Hepatic stellate cell (primary cell): ENCODE measurements at places on chromosomes 16 and 17.

GRCh38 chr16:68342620-68343019 is 31.8 kb downstream of the PRMT7 start:
- DNase-seq: no peak

DNA sequence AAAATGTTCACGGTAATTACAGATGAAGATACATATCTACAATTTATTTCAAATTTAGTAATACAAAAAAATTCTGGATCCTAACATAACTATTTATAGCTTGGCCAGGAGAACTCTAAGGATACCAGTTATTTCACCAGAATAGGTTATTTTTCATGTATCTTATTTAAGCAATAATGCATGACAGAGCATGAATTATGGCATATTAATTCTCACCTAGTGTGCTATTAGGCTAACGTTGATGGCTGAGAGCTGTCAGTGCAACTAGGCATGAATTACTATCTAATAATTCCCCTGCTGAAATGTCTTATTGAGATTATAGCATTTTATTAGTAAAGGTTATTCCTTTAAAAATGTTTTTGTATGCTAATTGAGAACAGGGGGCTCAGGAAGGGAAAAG is 44.5 kb downstream of the SALL1 start:
- DNase-seq: no peak

DNA sequence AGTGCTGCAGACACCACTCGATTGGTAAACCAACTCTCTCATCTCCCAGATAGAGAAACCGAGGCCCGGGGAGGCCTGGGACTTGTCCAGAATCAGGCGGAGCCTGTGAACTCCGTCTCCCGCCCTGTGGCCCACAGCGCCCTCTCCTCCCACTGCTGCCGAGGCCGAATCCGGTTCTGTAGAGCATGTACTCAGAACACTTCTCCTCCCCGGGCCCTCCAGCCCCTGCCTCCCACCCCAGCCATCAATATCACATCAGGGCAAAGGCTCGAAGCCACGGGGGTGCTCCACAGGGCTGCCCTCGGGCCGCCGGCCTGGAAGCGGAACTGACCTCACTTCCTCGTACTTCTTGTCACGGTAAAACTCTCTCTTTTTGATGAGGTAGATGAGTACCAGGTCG is 13.0 kb downstream of the EMC6 start:
- no peak for DNase-seq

- no peak for DNase-seq
Observed at GRCh38 chr16:62194828-62195227, 158.6 kb upstream of the CDH8 start.

DNA sequence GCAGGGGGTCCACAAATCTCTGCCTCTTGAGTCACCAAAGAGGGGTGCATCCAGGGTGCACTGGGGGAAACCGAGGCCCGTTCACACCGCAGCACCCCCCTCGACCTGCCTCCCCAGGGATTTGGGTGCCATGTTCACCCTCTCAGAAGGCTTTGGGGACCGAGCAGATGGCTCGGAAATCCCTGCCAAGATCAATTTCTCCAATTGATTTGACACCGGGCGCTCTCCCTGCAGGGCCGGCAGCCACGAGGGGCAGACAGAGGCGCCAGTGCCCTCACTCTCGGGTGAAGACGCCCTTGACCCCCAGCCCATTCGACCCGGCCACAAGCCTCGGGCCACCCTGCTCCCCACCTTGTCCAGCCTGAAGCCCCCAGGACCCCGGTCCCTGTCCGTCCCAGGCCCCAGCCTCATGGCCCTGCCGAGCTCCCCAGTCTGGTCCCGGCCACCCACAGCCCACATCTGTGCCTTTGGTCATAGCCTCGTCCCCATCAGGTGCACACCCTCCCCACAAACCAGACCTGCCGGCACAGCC is 9.3 kb downstream of the SSTR5 start:
- no peak for DNase-seq

- no peak for DNase-seq
Observed at GRCh38 chr17:75876190-75876937, 2.0 kb downstream of the TRIM47 start.

DNA sequence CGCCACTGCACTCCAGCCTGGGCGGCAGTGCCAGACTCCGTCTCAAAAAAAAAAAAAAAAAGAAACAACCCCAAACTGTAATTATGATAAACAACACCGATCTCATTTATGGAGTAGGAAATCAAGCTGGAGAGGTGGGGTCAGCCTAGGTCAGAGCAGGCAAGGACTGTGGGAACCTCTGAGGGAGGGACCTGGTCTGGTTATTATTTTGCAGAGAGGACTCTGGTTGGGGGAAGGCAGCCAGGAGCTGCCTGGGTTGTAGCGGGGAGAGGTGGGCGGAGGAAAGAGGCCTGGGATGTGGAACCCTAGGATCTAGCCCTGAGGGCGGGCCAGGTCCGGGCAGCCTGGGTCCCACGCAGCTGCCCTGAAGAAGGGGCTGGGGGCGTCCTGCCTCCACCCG is 10.9 kb upstream of the HS3ST6 start:
- no peak for DNase-seq

DNA sequence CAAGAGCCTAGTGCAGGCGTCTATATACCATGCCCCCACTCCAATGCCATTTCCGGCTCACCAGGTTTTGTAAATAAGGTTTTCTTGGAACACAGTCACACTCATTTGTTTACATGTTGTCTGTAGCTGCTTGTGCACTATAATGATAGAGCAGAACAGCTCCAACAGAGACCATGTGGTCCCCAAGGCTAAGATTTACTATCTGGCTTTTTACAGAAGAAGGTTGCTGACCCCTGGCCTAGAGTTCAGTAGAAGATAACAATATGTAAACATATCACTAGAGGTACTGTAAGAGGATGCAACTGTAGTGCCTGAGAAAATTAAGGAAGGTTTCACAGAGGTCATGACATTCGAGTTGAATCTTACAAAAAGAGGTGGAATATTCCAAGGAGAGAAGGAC is 66.3 kb downstream of the CACNG1 start:
- DNase-seq: no peak

GRCh38 chr17:50785946-50786570 is 18.7 kb upstream of the ANKRD40CL start:
- DNase-seq: peak; percentile 42

GRCh38 chr17:27489045-27489715 is 32.9 kb downstream of the KSR1 start:
- DNase-seq: peak; percentile 59

DNA sequence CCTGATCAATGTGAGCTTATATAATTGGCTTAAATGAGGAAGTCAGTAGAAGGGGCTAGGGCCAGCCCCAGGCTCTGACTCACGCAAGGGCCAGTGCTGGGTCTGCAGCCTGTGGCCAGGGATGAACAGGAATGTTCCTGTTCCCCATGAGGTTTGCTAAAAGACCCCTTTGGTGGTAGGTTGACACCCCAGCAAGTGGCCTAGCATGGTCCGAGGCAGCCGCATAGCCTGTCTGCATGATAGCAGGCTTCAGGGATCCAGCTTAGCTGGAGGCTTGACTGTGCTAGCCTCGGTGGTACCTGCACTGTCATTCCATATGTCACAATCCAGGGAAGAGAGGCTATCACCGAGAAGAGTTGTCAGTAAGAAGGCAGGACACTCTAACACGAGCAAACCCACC is 23.5 kb downstream of the TRIM25 start:
- DNase-seq: no peak

DNA sequence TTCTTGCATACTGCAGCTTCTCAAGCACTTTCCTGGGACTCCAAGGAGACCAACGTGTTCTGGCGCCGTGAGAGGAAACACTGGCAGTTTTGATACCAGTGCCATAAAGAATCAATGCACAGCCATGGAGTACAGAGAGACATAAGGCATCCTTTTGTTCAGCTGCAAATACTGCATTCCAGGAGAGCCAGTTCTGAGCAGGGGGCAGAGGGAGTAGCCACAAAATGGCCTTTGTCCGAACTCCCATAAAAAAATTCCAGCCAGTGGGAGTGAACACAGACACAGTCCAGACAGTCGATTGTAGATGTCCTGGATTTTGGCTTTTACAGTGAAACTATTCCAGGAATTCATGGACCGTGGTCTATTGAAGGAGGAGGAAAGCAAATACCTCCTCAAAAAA is 36.2 kb upstream of the TEKT3 start:
- DNase-seq: peak; percentile 65

DNA sequence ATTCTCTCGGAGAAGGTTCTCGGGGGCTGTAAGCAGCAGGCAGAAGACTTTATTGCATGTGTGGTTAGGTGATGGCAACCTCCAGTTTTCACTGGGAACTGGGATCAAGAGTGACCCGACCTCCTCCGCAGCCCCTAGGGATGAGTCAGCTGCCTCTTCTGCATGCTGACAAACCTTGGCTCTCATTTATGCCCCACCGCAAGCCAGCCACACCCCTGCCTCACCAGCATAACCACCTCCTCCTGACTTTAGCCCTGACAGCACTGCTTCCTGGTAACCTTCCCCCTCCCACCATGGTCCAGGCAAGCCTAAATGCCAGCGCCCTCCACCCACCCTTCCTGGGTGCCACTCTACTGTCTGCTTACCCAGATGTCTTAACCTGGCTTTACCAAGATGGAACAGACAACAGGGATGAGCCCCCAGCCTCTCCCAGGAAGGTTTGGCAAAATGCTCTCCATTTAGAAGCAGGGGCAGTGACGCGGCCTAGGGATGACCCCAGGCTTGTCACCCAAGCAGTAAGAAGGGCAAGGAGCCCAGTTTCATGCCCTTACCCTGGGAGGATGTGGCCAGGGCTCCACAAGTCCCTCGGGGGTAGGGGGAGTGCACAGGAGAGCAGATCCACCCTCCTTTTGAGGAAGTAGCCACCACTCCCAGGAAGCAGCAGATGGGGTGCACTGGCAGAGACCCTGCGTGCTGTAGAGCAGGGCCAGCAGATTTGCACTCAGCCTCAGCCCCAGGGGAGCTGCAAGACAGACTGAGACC is 73.5 kb downstream of the GOSR1 start:
- DNase-seq: peak; percentile 31

DNA sequence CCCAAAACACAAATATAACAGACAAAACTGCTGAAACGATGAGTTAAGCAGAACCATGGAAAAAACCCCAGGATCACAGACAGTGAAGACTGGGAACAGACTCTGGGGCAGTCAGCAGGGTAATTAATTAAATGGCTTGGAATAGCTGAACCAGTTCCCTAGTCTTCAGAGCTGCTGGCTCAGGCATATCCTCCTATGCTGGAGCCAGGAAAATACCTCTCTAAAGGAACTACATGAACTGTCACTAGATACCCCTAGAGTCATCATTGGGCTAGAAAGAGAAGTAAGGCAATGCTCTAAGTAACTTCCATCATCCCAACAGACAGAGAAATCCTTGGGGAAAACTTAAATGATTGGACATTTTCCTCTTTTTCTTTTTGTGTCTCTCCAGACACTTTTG is 113.0 kb downstream of the STXBP4 start:
- DNase-seq: no peak

- DNase-seq: no peak
Observed at GRCh38 chr17:36066365-36066985, 2.4 kb downstream of the CCL18 start.

- DNase-seq: no peak
Observed at GRCh38 chr17:3882276-3882675, 10.6 kb downstream of the CAMKK1 start.

DNA sequence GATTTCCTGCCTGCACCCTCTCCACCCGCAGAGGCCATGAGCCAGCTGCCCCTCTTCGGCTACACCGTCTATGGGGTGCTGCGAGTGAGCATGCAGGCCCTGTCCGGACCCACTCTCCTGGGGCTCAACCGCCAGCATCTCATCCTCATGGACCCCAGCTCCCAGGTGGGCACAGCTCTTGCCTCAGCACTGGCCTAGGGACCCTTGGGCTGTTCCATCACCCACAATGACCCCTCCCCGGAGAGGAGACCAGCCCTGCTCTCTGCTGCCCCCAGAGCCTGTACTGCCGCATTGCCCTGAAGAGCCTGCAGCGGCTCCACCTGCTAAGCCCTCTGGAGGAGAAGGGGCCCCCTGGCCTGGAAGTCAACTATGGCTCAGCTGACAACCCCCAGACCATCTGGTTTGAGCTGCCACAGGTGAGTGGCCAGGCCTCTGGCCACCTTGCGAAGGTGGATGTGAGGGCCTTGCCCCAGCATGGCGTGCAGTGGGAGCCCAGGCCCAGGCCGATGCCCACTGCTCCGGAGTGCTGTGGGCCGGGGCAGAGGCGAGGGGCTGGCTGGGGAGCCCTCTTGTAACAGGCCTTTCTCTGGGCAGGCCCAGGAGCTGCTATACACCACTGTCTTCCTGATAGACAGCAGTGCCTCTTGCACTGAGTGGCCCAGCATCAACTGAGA is 7.3 kb upstream of the SMIM5 start:
- DNase-seq: peak; percentile 77

- DNase-seq: peak; percentile 45
Observed at GRCh38 chr16:30394592-30395154, 547 bp upstream of the ZNF48 start.

- DNase-seq: no peak
Observed at GRCh38 chr17:44084131-44084538, 13.6 kb downstream of the G6PC3 start.

- peak; percentile 100 for DNase-seq
Observed at GRCh38 chr17:75515496-75516254, at the start of gene CASKIN2. CASKIN2 (minus strand) TSS chr17:75515537; CDS start chr17:75513804, 1,733 bp downstream.
